CD14-positive monocyte (primary cell): ENCODE measurements at places on chromosomes 4 and X.

GRCh38 chr4:4735870-4736269 is 123.6 kb upstream of the MSX1 start:
- DNase-seq = no peak

GRCh38 chr4:173057901-173058300 is 110.7 kb upstream of the GALNT7 start:
- DNase-seq = no peak

DNA sequence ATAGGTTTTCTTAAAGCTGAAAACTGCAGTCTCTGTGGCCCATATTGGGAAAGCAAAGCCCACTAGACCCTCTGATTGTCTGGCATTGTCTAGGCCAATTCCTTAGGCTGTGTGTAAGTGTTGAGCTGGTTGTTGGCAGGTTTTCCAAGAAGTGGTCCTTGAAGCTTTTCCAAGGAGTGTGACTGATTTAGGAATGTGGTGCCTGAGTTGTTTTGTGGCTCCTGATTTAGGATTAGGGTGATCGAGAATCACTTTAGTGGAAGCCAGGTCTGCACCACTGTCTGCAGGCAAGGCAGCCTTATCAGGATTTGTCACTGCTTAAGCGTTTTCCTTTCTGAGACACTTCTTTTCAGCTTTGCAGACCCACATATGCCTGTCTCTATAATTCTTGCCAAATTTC is 339.0 kb upstream of the DDX53 start:
- DNase-seq = no peak

DNA sequence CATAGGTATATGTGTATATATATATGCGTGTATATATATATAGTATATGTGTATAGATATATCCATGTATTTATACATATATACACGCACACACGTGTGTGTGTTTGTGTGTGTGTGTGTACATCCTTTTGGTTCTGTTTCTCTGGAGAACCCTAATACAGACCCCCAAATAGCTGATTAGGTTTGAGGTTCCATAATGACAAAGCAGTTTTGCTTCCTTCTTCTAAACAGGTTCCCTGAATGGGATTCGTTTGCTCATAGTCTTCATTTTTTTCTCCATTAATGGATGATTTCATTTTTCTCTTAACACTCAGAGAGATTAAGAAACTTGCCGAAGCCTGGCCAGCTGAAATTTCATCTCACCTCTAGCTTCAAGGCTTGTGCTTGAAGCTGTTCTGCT is 234.0 kb upstream of the BCOR start:
- peak; percentile 5 for DNase-seq

DNA sequence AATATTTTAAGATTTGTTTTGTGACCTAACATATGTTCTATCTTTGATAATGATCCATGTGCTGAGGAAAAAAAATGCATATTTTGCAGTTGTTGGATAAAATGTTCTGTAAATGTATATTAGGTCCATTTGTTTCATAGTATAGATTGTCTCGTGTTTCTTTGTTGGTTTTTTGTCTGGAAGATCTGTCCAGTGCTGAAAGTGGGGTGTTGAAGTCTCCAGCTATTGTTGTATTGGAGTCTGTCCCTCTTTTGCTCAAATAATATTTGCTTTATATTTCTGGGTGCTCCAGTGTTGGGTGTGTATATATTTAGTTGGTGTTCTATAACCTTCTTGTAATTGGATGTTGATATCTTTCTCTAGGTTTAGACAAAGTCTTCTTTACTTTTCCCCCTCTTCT is 53.2 kb upstream of the FRMPD3 start:
- no peak for DNase-seq

GRCh38 chr4:54065282-54066087 is 1.1 kb upstream of the CHIC2 start:
- no peak for DNase-seq

DNA sequence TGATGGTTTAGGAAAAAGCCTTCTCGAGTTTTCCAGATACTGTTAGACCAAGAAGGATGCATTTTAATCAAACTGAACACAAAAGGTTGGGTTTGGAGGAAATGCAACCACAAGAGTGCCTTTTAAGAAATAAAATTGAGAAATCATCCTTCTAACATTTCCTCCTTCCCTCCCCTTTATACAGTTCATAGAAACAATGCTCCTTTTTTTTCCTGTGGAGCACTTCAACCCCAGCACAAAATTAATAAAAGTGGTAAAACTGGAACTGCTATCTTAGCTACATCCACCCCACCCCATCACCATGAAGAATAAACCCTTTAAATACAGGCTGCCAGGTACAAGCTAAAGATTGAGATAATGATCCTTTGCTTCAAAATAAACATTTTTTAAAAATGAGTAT is 211.1 kb downstream of the RELL1 start:
- no peak for DNase-seq

GRCh38 chr4:86981789-86982188 is 47.0 kb downstream of the AFF1 start:
- peak; percentile 84 for DNase-seq

DNA sequence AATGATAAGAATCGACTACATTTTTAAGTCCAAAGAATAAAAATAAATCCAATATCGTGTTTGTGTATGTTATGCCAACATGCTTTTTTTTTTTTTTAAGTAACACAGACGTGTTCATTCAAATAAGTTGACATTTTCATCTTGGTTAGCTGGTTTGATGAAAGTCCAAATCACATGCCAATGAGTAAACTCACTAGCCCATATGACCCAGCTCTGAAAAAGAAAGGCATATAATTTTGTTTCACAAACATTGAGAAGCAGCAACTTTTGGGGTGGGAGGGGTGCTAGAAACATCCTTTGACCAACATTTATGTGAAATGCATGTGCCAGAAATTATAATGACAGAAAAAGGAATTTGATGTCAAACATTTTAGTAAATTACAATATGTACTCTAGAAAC is 61.6 kb upstream of the SPP1 start:
- DNase-seq = no peak

- no peak for DNase-seq
Measured at GRCh38 chr4:174349156-174349555, 65.4 kb downstream of the CEP44 start.

- no peak for DNase-seq
Measured at GRCh38 chr4:24589448-24589847, 5.1 kb upstream of the DHX15 start.

GRCh38 chrX:72045141-72045540 is 86.6 kb downstream of the RTL5 start:
- DNase-seq = no peak

DNA sequence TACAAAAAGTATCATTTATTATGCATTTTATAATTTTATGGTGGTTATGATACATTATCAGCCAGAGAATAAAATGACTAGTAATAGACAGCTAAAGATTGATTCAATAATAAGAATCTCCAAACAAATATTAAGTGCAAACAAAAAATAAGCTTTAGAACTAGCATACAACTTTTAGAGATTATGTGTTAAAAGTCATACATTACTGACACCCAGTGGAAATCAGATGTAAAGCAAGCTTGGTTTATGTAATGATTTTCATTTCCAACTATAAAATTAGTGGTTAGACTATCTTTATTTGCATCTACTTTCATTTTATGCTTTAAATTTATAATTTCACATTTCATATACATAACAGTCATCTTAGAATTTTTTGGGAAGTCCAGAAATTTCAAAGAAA is 57.7 kb downstream of the IL13RA2 start:
- DNase-seq = no peak

DNA sequence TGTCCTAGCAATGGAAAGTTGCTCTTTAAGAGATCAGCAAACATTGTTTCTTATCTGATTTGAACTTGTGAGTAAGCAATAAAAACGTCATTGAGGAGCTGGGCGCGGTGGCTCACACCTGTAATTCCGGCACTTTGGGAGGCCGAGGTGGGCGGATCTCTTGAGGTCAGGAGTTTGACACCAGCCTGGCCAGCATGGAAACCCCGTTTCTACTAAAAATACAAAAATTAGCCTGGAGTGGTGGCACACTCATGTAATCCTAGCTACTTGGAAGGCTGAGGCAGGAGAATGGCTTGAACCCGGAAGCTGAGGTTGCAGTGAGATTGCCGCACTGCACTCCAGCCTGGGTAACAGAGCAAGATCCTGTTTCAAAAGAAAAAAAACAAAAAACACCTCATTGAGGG is 11.2 kb upstream of the PLAC8 start:
- DNase-seq = peak; percentile 63

DNA sequence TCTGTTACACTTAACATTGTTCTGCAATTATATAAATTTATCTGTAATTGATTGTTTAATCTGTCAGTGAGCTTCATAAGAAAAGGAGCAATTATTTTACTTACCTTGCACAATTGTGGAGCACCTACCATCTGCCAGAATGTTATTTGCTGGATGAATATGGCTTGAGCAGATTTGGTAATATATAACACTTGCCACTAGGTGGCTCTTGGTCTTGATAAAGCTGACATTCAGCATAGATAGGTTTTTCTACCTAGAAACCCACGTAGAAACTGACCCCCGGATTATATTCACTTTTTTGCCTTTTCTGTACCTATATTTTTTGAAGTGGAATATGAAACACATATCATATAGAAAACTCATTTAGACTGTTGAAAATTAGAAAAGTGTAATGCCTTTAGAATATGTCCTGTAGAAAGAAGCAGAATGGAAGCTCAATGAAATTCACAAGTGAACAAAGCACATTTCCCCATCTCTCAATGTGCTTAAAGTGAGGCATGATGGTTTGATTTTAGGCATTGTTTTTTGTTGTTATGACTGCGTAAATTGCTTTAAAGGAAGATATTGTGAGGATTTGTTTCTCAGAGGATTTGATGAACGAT is 9.5 kb downstream of the RBPJ start:
- DNase-seq = peak; percentile 31

DNA sequence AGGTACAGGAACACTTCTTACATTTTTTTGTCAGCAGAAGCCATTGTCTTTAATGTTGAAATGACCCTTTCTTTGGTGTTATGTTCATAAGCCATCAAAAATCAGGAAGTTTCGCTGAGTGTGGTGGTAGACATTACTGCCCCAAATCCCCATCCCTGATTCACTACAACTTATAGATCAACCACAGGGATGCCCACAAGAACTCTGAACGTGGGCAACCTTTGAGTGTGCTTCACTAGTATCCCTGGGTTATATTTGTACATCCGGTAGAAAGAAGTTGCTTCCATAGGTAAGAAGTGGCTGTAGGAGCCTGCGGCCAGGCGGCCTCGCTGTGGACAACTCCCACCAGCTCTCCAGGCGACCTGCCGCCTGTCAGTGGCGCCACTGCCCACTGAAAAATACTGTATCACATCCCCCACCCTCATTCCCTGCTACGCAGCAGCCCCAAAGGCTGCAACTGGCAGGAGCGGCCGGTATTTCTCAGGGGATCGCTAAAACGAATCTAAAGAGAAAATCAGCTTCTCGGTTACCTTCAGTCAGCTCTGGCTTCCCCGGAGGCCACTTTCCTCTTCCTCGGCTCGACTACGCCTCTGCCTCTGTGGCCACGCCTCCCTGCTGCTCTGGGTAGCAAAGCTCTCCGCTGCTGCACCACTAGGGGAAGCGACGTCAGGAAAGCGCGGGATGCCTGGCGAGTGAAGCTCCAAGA is 13.9 kb upstream of the ETDC start:
- peak; percentile 17 for DNase-seq

DNA sequence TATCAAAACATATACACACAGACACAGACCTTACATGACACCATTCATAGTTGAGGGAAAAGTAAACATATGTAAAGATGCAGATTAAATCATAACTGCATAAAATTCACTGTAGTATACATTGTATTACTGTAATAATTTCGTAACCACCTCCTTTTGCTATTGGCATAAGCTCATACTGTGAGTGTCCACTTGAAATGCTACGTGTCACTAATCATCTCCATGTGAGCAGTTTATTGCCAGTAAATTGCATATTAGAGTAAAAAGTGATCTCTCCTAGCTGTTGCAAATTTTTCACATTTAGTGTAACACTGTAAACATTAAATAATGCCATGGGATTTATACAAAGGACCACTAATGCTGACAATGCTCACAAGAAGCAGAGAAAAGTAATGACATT is 256.7 kb upstream of the GNPDA2 start:
- no peak for DNase-seq

- no peak for DNase-seq
Measured at GRCh38 chr4:32061916-32062315, 1341.7 kb downstream of the PCDH7 start.

GRCh38 chrX:83529950-83530349 is 21.9 kb downstream of the POU3F4 start:
- DNase-seq = no peak

- DNase-seq = no peak
Measured at GRCh38 chrX:101160001-101160400, 59.6 kb upstream of the DRP2 start.

GRCh38 chr4:119744580-119744979 is 116.0 kb upstream of the PDE5A start:
- no peak for DNase-seq

DNA sequence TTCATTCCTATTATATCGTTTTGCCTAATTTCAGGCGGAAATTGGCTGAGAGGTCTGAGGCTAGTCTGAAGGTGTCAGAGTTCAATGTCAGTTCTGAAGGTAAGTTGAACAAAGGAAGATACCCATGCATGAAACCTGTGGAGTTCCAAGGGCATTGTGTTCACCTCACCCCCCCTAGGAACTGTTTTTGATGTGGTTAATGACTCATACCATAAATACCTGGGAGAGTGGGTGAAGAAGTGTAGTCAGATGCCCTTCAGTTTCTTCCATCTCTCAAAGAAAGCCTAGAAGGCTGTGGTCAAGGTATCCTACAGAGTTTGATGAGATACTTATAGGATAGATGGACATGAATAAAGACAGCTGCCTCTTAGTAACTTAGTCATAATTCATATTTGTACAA is 2.7 kb downstream of the UTP14A start:
- DNase-seq = no peak

DNA sequence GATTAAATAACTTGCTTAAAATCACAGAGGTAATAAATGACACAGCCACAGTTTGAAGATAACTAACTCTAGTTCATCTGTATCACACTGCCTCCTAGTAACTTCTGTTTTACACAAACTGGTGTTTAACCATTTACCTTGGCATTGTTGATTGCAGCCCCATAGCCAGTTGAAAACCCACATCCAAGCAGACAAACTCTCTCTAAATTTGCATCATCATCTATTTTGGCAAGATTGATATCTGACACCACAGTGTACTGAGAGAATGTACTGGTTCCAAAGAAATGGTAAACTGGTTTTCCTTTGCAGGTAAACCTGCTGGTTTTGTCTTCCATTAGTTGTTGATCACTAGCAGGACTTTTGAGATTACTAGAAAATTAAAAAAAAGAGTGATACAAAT is 7.8 kb downstream of the ADH4 start:
- DNase-seq = no peak

DNA sequence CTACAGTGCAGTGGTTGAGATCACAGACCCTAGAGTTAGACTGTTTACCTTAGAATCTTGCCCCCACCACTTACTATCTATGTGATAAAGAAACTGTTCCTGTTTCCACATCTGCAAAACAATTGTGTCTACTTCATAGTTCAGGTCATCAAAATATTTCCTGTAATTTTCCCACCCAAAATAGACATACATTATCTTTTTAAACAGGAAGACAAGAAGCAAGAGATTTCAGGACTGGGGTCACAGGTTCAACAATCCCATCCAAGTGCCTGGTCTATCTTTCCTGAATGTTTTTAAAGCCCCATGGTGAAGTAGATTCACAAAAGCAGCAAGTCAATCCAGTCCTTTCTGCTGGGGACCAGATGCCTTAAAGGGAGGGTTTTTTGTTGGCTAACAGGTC is 41.8 kb upstream of the CT47C1 start:
- DNase-seq = no peak
